ENCODE measurements at places on chromosomes 6 and 20.

DNA sequence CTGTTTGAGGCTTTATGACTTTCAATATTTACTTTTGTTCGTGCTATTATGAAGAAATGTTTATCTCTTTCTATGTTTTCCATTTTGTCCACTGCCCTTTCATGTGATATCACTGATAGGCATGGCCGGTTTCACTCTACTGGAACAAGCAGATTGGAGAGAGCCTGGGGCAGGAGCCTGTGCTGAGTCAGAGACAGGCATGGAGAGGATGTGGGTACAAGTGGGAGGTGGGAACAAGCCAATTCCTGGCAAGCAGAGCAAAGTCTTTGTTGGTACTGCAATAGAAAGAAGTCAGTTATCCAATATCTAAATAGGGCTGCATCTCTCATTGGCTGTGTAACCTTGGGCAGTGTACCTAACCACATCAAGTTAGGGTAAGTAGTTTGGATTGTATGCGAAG, 545.6 kb upstream of the MAP3K7 start:
- DNase-seq = no peak

DNA sequence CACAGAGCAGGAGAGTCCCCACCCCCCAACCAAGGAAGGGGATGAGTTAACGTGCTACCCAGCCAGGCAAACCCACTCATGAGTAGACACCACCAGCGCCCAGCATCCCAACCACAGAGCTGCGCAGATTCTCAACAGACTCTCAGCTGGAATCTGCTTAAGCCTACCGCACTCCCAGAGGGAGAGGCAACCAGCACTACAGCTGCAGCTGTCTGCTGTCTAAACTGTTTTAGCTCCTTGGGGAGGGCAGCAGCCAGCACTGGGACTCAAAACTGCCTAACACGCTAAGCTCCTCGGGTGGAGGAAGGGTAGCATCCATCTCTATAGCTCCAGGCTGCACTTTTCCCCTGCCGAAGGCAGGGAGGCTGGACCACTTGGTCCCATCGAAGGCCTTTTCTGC, 539.8 kb downstream of the EPHA7 start:
- no peak for DNase-seq

DNA sequence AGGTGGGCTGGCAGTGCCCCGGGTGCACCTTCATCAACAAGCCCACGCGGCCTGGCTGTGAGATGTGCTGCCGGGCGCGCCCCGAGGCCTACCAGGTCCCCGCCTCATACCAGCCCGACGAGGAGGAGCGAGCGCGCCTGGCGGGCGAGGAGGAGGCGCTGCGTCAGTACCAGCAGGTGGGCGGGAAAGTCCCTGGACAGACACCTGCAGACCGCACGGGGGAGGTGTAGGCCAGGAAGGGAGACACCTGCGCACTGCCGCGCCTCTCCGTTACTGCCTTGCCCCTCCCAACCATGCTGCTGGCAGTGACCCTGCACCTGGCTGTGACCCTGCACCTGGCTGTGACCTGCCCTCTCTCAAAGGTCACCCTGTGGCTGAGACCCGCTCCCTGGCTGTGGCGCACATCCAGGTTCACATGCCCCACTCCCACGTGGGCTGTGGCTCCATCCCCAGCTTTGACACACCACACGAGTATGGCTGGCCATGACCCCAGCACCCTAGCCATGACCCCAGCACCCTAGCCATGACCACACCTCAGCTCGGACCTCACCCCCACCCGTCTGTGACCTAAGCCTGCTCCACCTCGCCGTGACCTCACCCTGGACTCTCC, 11.6 kb downstream of the RBCK1 start:
- DNase-seq = no peak

GRCh38 chr6:149473080-149474052, 11.4 kb downstream of the ZC3H12D start:
- DNase-seq = no peak

- no peak for DNase-seq
These were observed 90.6 kb downstream of the EYA2 start for GRCh38 chr20:46985250-46985649.

DNA sequence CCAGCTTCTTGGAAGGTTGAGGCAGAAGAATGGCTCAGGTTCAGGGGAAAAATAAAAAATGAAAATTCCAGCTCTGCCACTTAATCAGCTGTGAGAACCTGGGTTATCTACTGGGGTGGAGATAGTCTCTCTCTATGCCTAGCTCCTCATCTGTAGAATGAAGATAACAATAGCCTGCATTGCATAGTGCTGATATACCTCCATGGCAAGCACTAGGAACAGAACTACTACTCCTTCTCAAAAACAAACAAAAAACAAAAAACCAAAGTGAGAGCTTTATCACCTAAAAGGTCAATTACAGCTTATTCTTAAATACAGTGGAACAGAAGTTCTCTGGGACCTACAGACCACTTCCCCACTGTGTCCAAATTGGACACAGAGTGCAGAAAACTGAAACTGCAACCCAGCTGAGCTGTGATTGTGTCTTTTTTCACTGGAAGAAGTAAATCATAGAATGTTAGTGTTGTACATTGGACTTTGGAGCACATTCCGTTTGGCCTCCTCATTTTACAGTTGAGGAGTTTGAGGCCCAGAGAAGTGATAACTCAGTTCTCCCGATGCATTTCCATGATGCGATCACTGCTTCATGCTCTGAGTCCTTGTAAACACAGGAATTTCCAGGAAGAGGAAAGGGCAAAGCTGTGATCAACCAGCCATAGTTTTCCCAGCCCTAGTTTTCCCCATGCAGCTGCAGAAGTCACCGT, 23.3 kb downstream of the MTFR2 start:
- no peak for DNase-seq

DNA sequence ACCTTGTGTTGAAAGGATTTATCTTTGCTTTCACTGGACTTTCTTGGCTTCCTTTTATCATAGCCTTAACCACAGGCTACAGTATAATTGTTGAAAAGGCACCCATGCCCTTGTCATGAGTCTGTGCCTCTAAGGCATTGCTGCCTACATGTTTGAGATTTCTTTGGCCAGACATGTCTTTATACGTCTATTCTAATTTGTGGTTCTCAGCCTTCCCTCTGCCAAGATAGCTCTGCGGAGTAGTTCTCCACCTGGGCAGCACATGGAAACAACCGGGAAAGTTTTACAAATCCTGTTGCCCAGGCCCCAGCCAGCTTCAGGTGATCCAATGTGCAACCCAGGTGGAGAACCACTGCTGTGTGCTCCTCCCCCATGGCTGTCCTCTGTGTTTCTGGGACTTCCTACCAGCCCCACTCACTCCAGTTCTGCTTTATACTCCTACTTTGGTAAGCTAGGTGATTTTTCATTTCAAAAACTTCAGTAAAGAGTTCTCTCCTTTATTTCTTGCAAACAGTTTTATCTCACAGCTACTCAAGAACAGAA, 159.6 kb upstream of the MYLIP start:
- no peak for DNase-seq

GRCh38 chr6:130969791-130970491, 93.1 kb downstream of the EPB41L2 start:
- DNase-seq = no peak

DNA sequence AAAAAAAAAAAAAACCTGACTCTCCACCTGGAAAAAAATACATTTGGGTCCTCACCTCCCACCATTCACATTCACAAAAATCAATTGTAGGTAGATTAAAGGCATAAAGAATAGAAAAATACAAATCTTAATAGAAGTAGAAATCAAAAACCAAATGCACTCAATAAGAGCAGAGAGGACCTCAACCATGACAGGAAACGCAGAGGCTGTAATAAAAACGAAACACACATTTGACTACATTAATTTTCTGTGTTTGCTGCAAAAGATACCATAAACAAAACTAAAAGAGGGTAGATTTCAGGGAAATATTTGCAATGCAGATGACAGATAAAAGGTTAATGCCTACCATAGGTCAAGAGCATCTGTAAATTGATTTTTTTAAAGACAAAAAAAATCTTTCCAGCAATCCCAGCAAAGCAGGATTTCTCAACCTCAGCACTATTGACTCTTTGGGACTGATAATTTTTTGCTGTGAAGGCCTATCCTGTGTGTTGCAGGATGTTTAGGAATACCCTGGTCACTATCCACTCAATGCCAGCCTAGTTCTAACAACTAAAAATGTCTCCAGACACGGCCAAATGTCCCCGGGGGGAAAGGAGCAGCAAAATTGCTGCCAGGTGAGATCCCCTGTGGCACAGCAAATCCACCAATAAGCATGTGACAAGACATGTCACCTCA, 9.1 kb downstream of the ETV7 start:
- DNase-seq = no peak

GRCh38 chr6:63458480-63459115, 113.7 kb upstream of the LOC128125822 start:
- no peak for DNase-seq

DNA sequence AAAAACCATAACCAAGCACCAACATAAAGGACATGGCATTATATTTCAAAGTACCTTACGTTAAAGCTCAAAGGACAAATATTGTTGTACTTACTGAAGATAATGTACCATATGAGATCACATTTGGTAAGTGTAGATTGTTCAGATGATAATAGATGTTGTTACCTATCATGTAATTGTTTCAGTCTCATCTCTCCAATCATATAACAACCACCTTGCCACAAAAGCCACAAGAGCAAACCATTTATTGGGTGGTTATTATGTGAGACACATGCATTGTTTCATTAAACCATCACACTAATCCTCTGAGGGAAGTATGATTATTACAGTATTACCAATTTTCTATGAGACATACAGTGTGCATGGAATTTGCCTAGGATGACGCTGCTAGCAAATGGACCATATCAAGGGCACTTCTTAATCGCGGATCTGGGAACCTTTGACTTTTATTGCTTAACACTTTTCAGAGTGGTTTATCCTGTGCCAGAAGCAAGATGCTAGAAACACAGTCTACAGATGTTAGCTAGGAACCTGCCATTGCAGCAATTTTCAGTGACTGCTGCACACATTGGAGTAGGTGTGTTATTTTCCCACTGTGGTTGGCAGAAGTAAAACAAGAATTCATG, 149.8 kb upstream of the AKIRIN2 start:
- no peak for DNase-seq

GRCh38 chr20:57580478-57581201, 19.7 kb downstream of the PCK1 start:
- no peak for DNase-seq

DNA sequence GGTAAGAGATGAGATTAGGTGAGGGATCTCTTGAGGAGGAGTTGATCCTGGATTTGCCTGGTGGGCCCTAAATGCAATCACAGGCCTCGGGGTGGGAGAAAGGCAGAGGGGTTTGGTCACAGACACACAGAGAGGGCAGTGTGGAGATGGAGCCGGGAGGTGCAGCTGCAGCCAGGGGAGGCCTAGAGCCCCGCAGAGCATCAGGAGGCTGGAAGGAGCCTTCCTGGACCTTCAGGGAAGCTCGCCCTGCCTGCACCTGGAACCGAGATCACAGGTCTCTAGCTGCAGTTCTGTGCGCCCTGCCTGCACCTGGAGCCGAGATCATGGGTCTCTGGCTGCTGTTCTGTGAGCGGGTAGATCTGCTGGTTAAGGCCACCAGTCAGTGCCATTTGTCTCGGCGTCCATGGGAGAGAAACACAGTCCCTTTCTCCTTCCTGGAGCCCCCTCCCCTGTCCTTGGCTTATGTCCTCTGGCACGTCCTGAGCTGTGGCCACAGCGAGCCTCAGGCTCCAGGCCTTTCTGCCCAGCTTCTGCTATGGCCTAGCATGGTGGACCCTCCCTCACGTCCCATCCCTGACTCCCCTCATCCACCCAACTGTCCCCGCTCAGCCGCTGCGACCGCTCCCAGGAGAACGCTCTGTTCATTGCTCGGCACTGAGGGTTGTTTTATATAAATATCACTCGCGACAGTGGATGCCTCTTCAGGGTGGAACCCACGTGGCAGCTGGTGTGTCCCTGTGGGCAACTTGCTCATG, 112.0 kb downstream of the DACT2 start:
- no peak for DNase-seq

DNA sequence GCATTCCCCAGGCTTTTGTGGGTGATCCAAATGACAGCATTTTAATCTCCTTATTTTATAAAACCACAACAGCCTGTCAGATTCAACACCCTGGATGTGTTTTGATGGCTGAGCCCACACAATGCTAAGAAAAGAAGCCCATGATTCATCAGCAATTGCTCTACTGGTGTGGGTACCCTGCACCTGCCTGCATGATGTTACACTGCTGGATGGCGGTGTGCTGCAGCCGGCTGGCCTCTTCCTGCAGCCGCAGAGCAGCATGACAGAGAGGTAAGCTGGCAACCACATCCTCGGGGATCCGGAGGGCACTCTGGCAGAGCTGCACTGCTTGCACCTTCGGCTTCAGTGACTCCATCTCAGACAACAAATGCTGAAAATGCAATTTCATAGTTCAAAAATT, 327.5 kb downstream of the SYNE1 start:
- no peak for DNase-seq

- DNase-seq = no peak
These were observed 5.4 kb upstream of the DNAJC5 start for GRCh38 chr20:63889241-63890200.

DNA sequence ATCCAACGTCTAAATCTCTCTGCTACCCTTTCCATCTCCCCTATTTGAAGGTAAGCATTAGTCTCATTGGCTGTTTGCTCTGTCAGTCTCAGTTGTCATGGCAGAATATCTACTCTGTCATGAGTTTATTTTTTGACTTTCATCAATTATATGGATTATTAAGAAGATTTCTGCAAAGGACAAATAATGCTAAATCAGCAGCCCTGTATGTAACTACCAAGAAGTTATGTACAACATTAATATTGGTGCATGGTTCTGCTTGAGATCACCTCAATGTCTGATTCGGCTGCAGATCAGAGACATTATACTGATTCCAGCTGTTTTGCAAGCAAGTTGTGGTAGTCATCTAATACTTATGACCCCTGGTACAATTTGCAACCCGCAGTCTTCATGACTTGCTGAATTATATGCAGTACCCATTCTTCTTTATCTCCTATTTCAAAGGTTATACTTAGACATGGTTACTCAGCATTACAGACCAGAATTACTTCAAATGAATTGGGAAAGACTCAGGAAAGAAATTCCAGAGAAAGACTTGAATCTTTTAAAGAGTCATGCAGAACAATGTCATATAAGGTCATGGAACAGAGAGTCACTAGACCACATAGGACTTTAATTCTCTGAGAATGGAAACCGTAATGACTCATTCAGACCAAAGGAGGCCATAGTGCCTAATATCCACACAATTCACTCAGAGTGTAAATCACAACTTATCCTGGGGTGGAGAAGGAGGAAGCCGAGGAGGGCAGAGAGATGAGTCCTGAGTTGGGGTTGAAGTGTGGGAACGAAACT, 201.4 kb downstream of the IBTK start:
- DNase-seq = no peak

DNA sequence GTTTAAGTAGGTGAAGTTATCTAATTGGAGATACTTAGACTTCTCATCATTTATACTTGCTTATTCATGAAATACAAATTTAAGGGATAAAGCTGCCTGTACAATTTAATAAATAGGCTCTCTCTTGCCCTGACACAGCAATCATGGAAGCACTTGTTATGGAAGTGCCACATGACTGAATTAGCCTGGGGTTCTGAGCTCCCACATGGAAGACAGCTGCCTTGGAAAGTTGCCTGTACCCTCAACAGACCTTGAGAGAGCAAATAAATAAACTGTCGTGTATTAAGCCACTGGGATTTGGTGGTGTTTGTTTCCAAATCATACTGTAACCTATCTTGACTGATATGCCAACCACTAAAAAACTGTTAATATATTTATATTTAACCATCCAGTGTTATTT, 87.0 kb upstream of the RSPO3 start:
- DNase-seq = no peak
